AG09319 (cell line): ENCODE measurements at places on chromosomes 12 and 14.

DNA sequence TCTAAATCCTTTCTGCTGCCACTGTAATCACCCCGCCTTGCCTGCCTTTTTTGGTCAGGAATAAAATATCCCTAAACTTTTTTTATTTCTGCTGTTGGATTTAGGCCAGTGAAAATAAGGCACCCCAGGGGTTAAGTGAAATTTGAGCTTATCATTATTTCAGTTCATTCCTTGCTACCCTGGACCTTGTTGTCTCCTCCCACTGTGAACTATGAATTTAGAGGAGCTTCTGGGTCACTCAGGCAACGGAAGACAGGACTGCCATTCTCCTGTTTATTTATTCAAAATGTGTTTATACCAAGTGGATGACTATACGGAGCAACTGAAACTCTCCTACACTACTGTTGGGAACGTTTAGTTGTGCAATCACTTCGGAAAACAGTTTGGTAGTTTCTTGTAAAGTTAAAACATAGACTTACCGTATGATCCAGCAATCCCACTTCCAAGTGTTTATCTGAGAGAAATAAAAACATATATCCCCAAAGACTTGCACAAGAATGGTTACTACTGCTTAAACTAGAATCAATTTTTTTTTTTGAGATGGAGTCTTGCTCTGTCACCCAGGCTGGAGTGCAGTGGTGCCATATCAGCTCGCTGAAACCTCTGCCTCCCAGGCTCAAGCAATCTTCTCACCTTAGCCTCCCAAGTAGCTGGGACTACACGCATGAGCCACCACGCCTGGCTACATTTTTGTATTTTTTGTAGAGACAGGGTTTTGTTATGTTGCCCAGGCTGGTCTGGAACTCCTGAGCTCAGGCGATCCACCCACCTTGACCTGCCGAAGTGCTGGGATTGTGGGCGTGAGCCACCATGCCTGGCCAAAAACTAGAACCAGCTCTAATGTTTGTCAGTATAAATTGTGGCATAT, 2.3 kb upstream of the TRAFD1 start:
- DNase-seq, result peak; percentile 71

DNA sequence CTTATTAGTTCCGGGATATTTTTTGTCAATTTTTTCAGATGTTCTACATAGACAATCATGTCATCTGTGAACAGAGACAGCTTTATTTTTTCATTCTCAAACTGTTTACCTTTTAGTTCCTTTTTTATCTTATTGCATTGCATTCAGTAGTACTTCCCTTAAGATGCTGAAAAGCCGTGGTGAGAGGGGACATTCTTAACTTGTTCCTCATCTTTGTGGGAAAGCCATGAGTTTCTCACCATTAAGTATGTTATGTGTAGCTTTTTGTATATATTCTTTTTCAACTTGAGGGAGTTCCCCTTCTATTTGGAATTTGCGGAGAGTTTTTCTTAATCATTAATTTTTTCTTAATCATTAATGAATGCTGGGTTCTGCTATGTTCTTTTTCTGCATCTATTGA, 1727.1 kb upstream of the SEL1L start:
- no peak for DNase-seq

GRCh38 chr12:94261119-94261518, 112.7 kb downstream of the PLXNC1 start:
- no peak for DNase-seq

DNA sequence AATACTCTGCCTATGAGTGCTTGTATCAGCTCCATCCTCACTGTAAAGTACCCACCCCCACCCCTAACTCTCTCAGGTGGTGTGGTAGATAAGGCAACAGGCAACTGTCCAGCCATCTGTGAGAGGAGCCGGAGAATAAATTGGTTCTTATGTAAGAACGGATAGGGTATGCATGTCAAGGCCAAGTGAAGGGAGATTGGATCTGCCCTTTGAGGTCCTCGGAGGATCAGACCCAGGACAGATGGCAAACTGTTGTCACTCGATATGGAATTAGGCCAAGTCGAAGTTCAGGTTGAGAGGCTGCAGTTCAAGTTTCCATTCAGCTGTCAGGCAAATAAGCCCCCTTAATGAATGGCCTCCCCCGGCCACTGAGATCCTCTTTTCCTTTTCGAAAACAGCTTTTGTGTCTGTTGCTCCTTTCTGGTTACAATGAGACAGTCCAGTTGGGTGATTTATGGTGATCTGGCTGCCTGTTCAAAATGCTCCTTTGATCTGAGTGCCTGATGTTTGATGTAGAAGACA, 120.3 kb downstream of the VRK1 start:
- DNase-seq, result no peak

DNA sequence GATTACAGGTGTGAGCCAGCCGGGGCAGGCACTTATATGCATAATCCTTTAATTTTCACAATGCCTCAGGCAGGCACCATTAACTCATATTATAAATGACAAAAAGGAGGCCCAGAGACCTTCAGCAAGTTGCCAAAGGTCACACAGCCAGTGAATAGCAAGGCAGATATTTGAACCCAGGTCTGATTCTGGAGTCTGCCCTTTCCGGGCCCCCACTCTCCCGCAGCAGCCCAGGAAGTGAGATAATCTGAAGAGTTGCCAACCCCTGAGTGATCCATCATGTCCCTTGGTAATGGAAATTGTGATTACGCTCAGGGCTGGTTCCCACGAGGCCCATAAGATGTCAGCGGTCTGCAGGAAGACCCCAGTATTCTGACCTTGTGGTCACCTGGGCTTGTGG, 95.3 kb upstream of the MED13L start:
- DNase-seq, result no peak

DNA sequence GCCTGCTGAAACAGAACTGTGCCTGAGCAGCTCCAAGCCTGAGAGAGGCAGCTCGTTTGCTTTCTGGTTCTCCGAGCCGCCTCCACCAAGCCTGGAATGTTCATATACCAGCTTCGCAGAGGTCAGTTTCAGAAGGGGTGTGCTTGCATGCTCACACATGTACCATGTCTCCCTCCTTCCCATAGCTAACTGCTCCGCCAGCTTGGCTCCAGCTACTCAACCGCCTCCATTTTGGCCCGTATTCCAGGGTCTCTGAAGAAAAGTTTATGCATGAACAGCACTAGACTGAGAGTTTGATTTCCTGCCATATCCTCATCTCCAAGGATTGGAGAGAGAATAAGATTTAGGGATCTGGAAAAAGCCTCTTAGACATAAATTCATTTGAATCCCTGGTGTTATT, 103.7 kb downstream of the SMOC1 start:
- DNase-seq, result no peak

- DNase-seq, result no peak
Measured at GRCh38 chr12:131486451-131487230, 224.2 kb upstream of the SFSWAP start.

GRCh38 chr14:47596860-47597259, 78.5 kb downstream of the MDGA2 start:
- DNase-seq, result no peak

- no peak for DNase-seq
Measured at GRCh38 chr12:80704420-80704819, 3.0 kb upstream of the MYF6 start.

GRCh38 chr12:132437943-132438700, 51.8 kb upstream of the FBRSL1 start:
- no peak for DNase-seq

GRCh38 chr12:48340943-48341342, 9.8 kb downstream of the ZNF641 start:
- DNase-seq, result no peak

- DNase-seq, result no peak
Measured at GRCh38 chr12:48123169-48123568, 4.0 kb downstream of the PFKM start.

- DNase-seq, result peak; percentile 97
Measured at GRCh38 chr12:56158029-56158925, at the start of gene MYL6. Gene MYL6 (plus strand): TSS chr12:56158359. CDS start chr12:56158402, 43 bp downstream.

DNA sequence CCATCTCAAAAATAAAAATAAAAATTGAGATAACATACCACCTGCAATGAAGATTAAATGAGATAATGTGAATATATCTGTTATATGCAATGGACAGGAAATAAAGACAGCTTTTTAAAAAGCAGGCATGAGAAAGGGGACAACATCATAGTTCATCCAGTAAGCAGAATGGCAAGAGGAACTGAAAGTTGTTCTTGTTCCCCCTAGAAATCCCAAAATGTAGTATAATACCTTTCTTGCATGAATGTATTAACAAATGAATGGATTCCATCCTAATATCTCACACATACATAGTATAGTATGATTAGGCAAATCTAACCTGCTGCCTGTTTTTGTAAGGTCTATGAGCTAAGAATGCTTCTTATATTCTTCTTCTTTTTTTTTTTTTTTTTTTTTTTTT, 31.4 kb downstream of the FGD6 start:
- no peak for DNase-seq

DNA sequence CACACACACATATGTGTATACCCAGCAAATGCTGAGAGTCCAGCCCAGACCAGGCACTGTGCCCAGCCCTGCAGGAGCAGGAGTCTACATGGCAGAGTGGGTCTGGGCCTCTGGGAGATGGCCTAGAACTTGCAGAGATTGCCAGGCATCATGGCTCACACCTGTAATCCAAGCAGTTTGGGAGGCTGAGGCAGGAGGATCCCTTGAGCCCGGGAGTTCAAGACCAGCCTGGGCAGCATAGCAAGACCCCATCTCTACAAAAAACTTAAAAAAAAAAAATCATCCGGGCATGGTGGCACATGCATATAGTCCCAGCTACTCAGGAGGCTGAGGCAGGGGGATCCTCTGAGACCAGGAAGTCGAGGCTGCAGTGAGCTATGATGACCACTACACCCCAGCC, 20.8 kb upstream of the MLXIP start:
- DNase-seq, result no peak

DNA sequence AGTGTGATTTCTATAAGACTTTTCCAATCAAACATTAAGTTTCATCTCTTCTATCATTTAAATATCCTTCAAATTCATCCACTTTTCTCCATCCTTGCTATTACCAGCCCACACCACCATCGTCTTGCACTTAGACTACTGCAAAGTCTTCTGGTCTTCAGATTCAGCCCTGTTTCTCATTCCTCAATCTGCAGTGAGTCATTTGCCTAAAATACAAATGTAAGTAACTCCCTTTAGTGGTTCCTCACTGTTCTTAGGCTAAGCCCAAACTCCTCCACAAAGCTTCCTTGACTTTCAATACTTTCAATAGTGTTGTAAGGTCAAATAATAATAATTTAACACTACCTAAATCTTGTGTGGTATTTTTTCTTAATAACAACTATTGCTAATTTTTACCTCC, 83.3 kb downstream of the PLEKHG7 start:
- no peak for DNase-seq

DNA sequence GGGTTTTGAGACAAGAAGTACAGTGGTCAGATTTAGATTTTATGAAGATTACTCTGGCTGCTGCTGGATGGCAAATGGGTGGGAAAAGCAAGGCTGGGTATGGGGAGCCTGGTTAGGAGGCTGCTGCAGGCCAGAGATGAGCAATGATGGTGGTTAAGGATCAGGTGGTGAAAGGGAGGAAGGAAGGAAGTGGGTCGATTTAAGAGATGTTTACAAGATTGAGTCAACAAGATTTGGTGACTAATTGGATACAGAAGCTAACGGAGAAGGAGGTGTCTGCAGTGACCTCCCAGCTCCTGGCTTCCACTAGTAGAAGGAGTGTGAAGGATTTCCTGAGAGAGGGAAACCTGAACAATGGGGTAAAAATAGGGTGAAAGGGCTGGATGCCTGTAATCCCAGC, 18.7 kb downstream of the NOS1 start:
- DNase-seq, result no peak

DNA sequence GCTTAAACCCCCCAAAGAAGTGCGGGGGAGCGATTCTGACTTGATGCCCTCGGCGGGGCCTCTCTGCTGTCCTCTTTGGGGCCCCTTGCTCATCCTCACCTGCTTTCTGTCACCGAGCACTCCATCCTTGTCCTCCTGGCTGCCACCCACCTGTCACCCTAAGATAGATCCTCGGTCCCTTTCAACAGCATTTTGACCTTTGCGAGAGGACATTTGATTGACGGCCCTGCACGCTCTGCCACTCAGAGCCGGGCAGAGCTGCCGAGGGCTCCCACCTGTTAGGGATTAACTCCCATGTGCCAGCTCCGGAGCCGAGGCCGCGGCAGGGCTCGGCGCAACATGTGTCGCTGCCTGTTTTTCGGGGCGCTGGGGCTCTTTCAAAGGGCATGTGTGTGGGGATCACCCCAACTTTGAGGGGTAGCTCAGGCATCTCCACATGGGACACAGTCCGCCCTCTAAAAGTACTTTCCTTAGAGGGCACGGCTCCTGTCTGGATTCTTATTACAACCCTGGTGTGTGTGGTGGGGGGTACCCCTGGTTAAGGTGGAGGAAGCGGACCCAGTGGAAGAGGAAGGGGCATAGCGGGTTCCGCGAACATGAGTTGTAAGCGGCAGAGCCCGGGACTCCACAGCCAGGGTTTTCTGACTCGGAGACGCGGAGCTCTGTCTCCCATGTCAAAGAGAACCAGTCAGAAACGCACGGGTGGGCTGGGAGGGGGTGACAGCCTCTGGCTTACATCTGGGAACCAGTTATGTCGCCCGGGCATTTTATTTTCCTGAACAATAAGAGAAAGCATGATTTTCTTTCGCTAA, 811 bp upstream of the MEG3 start:
- no peak for DNase-seq

GRCh38 chr14:94491511-94491910, 15.5 kb upstream of the SERPINA9 start:
- no peak for DNase-seq

GRCh38 chr12:45244561-45245343, 28.9 kb downstream of the ANO6 start:
- peak; percentile 60 for DNase-seq

GRCh38 chr14:105412771-105413543, 6.7 kb upstream of the MTA1 start:
- DNase-seq, result no peak

GRCh38 chr14:44963775-44964380, 1.9 kb downstream of the TOGARAM1 start:
- no peak for DNase-seq

DNA sequence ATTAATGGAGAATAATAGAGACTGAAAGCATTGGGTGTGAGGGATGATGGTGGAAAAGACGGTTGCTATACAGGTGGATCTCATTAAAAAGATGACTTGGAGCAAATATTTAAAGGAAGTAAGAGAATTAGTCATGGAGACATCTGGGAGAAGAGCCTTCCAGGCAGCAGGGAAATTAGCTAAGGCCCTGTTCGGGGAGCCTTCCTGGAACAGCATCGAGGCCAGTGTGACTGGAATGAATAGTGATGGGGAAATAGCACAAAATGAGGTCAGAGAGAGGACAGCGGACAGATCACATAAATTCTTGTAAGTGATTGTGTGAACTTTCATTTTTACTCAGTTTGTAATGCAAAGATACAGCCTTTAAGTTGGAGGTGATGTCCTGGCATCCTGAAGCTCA, 842.3 kb downstream of the SLC6A15 start:
- peak; percentile 89 for DNase-seq

DNA sequence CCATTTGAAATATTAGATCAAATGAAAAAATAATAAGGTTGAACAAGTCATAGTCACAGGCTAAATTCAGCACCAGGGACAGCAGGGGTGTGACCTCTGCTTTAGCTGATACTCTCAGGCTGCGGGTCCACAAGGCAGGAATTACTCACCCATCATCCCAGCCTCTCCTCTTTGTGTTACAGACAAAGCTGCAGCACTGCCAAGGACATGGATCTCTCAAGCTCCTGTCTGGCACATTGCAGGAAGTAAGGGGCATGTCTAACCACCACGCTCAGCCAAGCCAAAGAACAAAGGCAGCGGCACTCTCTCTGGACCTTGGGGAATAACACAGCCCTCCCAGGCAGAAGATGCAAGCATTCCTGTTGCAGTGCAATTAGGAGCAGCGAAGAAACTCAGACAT, 783.8 kb downstream of the VRK1 start:
- no peak for DNase-seq
